ENCODE measurements at places on chromosomes 3 and 15.

GRCh38 chr3:148641722-148642121 is 56.0 kb upstream of the AGTR1 start:
- no peak for DNase-seq

GRCh38 chr3:117305681-117306080 is 596.1 kb downstream of the TUSC7 start:
- no peak for DNase-seq

DNA sequence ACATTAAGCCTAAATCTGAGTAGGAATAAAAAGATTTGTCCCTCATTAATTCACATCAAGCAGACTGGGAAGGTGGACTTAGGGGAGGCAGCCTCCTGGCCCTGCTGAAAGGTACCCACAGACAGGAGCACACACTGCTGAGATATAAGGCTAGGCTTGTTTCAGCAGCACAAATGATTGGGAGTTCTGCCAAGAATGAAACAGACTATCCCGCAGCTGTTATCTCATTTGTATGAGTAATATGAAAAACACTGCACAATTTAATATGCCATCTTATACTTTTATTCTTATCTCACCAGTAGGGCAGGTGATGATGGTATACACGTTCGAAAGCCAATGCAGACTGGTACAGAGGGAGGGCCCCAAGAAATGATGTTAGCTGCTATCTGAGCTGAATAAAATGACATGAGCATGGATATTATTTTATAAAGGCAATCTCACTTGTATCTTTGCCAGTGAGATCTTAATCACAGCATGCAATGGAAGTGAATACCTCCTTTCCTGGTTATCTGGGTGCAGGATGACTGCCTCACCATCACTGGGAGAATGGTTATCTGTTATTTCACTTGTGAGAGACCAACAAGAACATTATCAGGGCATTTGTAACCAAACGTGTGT is 258.7 kb upstream of the PPP2R3A start:
- no peak for DNase-seq

GRCh38 chr3:10263646-10264363 is 15.5 kb downstream of the TATDN2 start:
- peak; percentile 77 for DNase-seq
